CD4-positive, CD25-positive, alpha-beta regulatory T cell (primary cell): ENCODE measurements at places on chromosomes 12 and 14. TPM values are rescaled to one million over a fixed set of nuclear protein-coding genes. Genes with fewer than 3 reads are reported as not detected.
A peak's percentile ranks its signal among the peaks of the same experiment; 100 is the strongest.

- DNase-seq, result peak; percentile 86
These were observed 762 bp downstream of the C12orf57 start for GRCh38 chr12:6944381-6945186.

DNA sequence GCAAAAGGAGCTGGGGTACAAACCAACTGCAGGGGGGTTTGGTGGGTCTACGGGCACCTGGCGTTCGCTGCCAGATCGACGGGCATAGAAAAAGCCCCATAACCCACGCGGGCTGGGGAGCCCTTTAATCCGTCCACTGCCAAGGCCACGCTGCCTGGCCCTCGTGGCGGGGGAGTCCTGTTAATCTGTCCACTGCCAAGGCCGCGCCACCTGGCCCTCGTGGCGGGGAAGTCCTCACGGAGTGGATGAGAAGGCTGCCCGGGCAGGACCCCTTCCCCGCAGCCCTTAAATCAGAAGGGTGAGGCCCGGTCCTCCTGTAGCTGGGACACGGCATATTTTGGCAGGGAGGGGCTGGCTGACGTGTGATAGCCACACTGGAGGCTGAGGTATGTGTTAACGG lies 86.1 kb downstream of the NOC4L start:
- no peak for DNase-seq

The CFL2 gene
- total RNA-seq, result 27.8 TPM

The FGF23 gene
- total RNA-seq, result not detected

DNA sequence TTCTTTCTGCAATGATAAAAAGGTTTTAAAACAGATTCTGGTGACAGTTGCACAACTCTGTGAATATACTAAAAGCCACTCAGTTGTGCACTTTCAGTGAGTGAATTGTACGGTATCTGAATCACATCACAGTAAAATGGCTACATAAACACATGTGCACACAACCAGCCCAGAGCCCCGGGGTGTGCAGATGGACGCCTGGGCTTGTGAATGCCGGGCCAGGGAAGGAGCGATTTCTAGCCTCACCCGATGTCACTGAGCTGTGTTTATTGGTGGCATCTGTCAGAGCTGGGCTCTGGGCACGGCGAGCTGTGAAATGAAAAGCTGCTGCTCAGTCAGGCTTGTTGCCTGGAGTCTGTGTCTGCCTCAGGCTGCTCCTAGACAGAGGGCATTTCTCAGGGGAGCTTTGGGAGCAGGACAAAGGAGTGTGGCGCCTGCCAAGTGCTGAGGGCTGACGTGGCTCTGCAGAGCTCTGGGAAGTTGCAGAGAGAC lies 25.9 kb downstream of the RHOF start:
- DNase-seq, result no peak

The LAG3 gene
- 8.2 TPM for total RNA-seq

DNA sequence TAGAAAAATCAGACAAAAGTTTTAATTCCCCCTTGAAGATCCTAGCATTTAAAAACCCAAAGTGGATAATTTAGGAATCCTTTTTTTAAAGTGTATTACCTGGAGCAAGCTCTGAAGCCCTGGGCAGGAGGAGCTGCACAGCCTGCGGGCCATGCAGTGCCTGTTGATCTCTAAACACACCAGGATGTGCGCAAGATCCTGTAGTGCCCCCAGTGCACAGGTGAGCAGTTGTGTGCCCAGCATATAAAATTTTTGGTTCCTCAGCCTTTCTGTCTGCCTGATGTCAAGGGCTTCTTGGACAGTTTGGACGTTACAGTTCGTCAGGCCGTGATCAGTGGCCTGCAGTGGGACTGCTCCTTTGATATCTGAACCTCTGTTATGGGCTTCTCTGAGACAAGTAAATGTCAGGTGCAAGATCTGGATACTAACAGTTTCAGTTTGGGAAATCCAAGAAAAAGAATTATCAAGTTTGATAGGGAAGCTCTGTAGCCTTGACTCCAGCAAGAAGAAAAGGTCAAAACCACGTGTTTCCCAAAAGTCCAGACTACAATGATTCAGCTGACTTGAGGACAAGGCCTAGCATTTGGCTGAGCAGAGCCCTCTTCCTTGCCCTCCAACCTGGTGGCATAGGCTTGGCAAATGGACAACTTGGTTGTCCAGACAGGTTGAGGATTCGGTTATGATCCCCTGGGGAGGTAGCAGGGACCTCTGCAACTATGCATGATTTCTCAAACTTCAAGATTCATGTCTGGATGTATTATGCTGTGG lies 1.0 kb downstream of the ATXN7L3B start:
- peak; percentile 72 for DNase-seq

The RD3L gene
- total RNA-seq, result not detected

The RPGRIP1 gene
- not detected for total RNA-seq

DNA sequence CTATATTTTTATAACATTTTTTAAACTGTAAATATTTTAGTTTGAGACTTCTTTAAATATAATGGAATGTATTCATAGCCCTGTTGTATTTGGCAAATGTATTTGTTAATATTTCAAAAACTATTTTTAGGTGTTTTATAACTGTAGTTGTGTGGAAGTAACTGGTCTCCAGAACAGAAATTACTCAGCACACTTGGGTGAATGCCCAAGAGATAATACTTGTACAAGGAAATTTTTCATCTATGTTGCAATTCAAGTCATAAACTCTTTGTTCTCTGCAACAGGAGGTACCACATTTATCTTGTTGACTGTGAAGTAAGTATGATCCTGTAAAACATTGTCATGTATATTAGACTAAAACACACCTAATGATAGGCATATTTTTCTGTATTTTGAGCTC lies 72.8 kb downstream of the SLCO1B3 start:
- no peak for DNase-seq

DNA sequence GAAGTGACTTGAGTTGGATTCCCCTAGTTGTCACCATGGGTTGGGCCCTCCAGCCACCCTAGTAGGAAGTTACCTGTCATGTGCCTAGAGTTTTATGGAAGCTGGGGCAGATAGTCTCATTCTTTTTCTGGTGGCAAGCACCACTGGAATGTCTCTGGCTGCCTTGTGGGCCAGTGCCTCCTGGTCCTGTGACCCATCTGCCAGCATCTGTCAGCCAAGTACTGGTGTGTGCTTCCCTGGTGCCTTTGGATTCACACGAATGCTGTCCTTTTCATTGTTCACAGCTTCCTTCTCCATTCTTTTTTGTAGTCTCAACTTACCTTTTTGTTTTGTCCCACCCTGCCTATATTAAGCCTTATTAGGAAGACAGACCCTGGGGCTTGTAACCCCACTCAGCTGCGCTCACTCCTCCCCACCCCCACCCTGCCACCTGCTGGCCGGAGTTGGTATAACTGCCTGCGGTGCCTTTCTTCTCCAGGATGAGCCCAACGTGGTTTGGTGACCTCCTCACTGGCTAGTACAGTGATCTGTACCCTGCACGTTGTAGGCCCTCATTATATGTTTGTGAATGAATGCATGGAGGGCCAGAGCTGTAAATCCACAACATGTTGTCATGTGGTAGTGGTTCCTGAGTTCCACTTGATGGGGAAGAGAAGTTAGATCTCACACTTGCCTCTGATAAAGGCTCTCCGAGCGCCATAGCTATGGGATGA lies 125.7 kb downstream of the TSPAN9 start:
- DNase-seq, result peak; percentile 44

DNA sequence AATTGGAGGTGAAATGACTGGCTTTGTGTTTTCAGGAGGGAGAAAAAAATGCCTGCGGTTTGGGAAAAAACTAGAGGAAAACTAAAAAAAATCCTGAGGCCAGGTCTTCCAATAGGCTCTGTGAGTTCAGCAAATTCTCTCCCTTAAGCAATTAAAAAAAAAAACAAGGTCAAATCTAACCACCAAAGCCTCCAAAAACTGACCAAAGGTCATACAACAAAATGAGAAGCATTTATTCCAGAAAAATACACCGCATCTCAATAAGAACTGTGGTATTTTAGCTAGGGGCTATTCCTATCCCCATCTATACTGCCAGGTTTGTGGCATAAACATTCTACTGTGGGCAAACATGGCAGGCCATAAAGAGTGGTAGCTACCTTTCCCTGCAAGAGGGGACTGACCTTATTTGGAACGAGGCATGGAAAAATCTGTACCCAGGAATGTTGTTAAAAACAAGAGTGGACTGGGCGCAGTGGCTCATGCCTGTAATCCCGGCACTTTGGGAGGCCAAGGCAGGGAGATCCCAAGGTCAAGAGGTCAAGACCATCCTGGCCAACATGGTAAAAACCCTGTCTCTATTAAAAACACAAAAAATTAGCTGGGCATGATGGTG lies 60.0 kb downstream of the LRP6 start:
- no peak for DNase-seq

DNA sequence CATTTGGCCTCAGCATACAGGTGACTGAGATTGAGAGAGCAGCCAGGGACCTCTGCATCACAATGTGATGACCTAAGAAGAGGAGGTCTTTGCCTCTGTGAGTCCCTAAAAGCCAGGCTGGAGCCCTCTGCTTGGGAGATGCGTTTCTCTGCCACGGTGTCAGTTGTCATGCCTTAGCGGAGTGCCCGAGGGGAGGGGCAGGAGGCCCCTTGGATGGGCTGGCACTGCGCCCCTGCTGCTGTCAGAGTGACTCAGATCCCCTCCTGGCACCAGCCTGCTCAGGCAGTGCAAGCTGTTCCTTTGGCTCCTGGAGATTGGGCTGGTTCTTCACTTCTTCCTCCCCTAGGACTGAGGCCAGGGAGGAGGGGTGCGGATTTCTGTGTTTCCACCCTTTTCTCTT lies 64.9 kb upstream of the KCNA5 start:
- DNase-seq, result no peak

DNA sequence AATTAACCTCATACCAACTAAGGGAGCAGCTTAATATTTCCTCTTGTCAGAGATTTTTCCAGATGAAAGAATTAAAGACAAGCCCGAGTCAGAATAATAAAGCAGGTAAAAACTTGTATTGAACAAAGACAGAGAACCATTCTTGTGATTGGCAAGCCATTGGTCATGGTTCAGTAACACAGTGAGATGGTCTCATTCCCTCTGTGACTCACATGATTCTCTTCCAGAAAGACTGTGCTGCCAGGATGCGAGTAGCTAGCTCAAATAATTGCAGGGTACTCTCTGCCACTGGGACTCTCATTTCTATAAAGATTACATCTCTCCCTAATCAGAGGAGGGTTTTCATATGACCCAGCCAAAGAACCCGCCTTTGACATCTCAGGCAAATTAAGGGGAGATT lies 179.4 kb downstream of the PHLDA1 start:
- no peak for DNase-seq

The NEDD8 gene
- 89.1 TPM for total RNA-seq

DNA sequence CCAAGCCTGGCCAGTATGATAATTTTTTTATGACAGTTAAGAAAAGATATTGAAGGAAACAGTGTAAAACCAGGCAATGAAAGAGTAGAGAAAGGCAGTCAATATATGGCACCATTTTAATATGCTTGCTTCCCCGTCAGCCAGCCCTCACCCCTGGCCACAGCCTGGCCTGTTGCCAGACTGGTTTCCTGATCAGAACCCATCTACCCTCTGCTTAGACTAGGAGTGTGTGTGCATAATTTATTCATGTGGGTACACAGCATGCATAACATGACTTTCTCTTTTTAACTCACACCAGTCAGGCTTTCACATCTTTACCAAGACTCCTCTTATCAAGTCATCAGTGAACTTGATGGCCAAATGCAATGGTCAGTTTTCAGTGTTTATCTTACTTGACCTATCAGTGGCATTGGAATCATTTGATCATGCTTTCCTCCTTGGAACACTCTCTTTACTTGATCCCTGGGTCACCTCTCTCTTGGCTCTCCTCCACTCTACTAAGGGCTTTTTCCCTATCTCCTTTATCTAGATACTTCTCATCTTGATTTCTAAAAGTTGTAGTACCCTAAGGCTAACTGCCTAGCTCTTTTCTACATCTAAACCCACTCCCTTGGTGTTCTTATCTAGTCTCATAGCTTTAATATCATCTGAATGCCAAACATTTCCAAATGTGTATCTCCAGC lies 10.0 kb upstream of the GPR19 start:
- peak; percentile 71 for DNase-seq
